ENCODE measurements at places on chromosomes 7 and 10.

DNA sequence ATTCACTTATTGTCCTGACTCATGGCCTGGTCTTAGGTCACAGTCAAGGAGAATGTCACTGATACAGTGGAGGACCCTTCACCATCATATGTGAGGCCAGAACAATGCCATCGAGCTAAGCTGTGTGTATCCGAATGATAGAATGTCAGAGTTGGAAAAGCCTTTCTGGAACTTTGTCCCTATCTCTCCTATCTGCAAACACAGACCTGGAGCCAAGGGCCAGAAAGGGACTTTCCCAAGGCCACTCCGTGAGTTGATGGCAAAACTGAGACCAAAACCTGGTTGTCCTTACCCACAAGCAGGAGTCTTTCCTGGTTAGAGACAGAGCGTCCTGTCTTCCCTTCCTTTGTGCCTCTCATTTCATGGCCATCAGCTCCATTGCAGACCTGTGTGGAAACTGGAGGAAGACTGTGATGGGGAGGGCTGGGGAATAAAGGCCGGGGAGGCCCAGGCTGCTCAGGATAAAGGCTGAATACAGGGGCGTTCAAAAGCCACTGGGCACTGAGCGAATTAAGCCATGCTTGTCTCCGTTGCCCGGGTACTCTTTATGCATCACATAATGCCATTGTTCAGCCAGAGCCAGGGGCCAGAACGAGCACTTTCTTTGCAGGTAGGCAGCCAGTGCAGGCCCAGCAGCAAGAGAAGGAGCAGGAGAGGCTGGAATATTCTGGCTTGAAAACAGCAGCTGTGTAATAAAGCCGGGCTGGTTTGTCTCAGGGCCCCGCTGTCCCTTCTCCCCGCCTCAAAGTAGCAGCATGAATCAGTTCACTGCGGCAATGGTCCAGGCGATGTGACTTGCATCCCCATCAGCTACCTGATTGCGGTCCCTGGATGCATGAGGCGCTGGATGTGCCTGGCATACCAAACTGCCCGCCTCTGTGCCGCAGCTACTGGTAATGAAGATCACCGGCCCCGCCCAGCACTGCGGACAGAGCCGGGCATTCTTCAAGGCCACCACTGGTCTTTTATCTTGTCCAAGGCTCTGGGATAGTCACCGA is 143.0 kb downstream of the RPS24 start:
- DNase-seq: no peak

DNA sequence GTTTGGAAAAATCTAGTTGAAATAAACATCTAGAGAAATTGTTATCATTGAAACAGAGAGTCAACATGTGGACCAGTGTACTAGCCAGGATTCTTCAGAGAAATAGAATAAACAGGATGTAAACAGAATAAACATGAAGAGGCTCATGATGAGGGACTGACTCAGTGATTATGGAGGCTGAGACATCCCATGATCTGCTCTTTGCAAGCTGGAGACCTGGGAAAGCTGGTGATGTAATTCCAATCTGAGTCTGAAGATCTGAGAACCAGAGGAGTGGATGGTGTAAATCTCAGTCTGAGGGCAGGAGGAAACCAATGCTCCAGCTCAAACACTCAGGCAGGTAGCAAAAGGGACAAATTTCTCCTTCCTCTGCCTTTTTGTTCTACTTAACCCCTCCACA is 62.9 kb upstream of the FAM180A start:
- no peak for DNase-seq

- no peak for DNase-seq
These were observed 29.4 kb upstream of the TRIM8 start for GRCh38 chr10:102614888-102615287.

- DNase-seq: no peak
These were observed 24.8 kb downstream of the ARL4A start for GRCh38 chr7:12712236-12712635.

GRCh38 chr7:8119262-8119661 is 142.7 kb downstream of the ICA1 start:
- no peak for DNase-seq

DNA sequence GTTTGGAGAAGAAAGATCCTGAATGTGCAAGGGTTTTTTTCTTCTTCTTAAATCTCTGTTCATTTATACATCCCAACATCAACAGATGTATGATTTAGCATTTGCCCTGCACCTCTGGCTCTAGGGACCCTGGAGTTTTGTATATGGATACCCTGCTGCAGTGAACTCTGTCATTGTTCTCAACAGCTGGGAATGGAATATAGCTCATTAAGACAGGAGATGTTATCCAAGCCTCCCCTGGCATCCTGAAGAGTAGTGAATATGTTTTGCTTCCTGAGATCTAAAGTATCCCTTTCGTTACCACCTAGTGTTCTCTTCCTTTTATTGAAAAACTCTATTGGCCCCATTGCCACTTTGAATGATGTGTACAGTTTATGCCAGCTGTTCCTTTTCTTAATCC is 275.9 kb downstream of the EXOC4 start:
- no peak for DNase-seq

DNA sequence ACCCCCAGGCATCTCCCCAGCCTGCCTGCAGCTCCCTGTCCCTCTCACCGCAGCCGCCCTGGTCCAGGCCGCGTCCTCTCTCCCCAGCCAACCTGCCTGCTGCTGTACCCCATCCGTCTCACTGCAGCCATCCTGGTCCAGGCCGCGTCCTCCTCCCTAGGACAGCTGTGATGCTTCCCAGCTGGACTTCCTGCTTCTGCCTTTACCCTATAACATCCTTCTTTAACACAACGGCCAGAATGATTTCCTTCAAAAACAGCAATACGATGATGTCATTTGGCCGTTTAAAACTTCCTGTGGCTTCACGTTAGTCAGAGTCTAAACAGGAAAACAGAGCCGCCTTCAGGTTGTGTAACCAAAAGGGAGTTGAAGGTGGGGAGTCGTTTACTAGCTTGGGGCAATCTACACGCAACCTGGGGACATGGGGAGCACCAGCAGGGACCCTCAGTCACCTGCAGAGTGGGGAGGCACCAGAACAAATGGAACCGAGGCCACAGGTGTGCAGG is 32.2 kb upstream of the ZFAND2A start:
- DNase-seq: peak; percentile 6

DNA sequence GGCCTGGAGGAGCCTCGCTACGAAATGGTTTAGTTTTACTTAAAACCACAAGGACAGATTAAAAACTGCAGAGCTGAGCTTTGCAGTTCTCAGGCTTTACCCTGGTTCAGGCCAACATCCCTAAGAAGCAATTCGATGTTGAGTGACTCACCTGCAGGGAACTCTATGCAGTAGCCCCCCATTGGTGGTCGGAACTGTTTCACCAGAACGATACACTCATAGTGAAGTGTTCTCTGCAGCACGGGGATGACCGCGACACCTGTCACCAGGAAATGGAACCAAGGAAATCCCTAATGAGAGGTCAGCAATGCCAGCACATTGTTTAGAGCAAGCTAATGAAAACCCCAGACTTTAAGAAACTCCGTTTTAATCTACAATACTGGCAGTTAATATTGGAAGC is 18.0 kb downstream of the NUDT5 start:
- DNase-seq: no peak

GRCh38 chr10:3099291-3100092 is 32.1 kb downstream of the PFKP start:
- DNase-seq: no peak

- no peak for DNase-seq
These were observed 72.7 kb upstream of the ASAH2 start for GRCh38 chr10:50324046-50324445.

GRCh38 chr7:116517626-116518025 is 7.2 kb upstream of the CAV1 start:
- no peak for DNase-seq

DNA sequence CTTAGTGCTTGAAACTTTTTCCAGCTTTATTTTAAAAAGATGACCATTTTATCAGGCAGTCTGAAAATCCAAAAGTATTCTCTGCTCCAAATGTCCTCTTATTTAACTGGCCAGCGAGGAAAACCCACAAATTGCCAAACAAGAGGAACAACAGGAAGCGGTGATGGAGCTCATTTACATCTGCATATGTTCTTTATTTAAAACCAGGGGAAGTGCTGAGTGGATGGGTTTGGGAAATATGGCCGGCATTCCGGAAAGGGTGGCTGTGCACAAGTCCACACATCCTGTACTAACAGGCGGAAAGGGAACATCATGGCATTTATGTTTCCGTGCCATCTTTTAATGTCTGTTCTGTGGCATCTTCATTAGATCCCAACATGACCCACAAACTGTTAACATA is 974.5 kb downstream of the LRMDA start:
- no peak for DNase-seq

DNA sequence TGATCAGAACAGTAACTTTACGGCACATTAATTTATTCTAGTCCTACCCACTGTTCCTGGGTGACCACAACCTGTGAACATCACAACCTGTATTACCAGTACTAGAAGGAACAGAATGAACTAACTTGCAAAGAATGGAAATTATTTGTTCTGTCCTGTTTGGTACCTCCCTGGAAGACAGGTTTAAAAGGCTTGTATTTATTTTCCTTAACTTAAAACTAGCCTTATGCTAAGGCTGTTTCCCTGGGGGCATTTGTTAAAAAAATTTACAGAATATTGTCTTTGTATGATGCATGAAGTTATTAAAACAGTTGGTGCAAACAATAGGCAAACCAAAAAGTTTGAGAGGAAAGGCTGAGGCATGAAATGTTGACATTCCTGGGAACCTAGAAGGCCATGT is 132.7 kb downstream of the DNAJC1 start:
- DNase-seq: no peak

All from NK-92 treated with Interleukin-12 subunit alpha and Interleukin-12 subunit beta, amount 100 ng/mL, for 24 hours (cell line).